Fibroblast of skin of left quadriceps (primary cell): ENCODE measurements at places on chromosomes 6 and 20.

DNA sequence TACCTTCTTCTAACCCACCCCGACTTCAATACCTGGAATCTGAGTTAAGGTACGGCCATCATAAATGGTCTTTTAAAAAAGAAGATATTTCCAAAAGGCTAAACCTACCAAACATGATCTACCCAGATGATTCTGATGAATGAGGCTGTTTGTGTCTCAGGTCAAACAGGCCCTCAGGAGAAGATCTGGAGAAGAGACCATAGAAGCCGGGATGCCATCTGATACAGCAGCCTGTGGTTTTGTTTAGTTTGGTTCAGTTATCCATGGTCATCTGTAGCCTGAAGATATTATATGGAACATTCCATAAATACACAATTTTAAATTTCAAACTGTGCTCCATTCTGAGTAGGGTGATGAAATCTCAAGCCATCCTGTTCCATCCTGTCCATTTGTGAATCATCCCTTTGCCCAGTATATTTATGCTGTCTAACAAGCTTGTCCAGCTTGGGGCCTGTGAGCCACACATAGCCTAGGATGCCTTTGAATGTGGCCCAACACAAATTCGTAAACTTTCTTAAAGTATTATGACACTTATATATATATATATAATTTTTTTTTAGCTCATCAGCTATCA is 4.0 kb upstream of the CAP2 start:
- DNase-seq, result no peak

GRCh38 chr6:105651969-105652368 is 249.1 kb upstream of the PREP start:
- no peak for DNase-seq

DNA sequence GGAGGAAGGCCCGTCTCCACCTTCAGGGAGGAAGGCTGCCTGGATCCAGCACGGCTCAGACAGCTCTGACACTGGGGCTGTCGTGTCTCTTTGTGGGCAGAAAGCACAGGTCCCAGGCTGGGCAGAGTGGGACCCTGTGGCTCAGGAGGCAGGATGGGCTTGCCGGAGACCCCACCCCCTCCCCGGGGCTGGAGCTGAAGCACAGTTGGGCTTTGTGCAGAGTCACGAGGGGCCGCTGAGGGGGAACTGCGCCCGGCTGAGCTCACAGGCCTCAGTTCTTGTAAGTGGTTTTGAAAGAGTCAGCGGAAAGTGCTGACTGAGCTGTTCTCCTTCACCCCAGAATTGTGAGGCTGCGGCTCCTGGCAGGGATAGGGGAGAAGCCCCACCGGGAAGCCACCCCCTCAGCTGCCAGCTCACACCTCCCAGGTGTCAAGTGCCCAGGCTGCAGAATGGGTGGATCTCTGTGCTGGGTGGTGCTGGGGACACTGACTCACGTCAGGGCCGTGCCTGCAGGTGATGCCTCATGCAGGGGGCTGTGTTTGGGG is 145.5 kb upstream of the RNF24 start:
- peak; percentile 30 for DNase-seq

GRCh38 chr6:122035173-122035572 is 364.3 kb upstream of the HSF2 start:
- DNase-seq, result no peak

DNA sequence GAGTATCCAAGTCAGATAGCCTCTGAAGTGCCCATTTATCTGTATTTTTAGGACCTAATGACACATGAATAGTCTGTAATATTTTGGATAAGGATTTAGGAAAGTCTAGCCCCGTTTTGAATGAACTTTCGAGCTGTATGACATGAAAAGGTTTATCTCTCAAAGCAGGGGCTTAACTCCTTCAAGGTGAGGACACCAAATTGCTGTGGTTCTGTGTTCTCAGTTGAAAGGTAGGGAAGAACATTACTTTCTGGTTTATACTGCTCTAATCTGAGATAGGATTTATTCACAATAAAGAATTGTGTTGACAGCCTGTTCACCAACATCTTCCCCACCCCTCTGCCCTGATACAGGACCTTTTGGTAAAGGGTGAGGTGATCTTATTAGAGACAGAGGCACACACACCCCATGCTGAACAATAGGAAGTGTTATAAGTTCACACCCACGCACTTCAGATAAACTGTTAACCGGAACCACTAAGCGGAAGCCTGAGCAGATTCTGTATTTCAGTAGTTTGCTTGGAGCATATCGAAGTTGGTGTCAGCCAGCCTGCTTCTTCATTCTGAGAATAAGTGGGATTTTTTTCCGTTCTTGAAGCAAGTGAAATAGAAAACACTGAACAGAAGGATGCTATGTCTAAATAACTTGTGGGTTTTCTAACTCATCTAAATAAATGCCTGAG is 223.3 kb downstream of the TMEM242 start:
- no peak for DNase-seq

DNA sequence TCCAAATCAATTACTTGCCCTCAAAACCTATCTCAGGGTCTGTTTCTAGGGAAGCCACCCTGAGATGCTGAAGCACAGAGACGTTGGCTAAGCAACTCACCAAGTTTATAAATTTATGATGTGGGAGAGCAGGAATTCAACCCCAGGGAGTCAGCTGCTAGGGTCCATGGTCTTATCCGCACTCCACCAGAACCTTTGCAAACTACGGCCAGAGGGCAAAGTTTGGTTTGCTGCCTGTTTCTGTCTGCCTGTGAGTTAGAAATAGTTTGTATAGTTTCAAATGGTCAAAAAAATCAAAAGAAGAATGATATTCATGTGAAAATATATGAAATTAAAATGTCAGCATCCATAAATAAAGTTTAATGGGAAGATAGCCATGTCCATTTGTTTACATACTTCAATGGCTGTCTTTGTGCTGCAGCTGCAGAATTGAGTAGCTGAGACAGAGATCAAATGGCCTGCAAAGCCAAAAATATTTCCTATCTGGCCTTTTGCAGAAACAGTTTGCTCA is 83.7 kb upstream of the ZFP64 start:
- DNase-seq, result peak; percentile 52

GRCh38 chr20:58839991-58840747 is 10.5 kb downstream of the GNAS-AS1 start:
- DNase-seq, result no peak

GRCh38 chr20:23419995-23420901 is 1.0 kb downstream of the NAPB start:
- DNase-seq, result peak; percentile 31

DNA sequence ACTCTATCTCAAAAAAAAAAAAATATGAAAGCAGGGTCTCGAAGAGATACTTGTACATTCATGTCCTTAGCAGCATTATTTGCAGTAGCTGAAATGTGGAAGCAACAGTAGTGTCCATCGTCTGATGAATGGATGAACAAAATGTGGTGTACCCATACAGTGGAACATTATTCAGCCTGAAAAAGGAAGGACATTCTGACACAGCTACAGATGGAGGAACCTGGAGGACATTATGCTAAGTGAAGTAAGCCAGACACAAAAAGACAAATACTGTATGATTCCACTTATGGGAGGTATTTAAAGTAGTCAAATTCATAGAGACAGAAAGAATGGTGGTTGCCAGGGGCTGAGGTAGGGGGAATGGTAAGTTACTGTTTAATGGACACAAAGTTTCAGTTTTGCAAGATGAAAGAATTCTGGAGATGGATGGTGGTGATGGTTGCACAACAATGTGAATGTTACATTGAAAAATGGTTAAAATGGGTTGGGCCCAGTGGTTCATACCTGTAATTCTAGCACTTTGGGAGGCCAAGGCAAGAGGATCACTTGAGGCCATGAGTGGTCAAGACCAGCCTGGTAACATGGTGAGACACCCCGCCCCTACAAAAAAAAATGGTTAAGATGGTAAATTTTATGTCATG is 11.8 kb upstream of the TULP1 start:
- DNase-seq, result no peak

- DNase-seq, result no peak
Measured at GRCh38 chr20:896501-897025, 19.6 kb downstream of the ANGPT4 start.

GRCh38 chr20:5729348-5729747 is 20.9 kb upstream of the SHLD1 start:
- no peak for DNase-seq

GRCh38 chr6:19669206-19669605 is 168.0 kb upstream of the ID4 start:
- peak; percentile 48 for DNase-seq

DNA sequence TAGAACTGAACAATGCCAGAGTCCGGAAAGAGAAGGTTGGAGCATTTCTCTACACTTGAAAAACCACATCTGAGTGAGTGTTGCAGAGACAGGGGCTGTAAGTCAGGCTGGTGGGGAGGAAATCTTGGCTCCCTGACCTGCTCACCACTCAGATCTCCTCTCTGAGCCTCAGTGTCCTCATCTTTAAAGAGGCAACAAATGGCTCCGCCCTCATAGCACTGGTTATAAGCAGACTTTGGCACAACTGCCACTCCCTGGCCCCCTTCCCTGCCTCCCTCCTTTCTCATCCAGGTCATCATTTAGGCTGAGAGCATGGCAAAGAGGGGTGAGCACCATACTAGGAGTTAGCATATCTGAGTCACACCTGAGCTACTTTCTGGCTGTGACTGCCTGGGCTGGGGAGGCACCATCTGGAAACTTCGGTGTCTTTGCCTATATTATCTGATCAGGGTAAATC is 10.6 kb downstream of the SIRPG start:
- no peak for DNase-seq

- DNase-seq, result no peak
Measured at GRCh38 chr20:62437496-62437895, 10.2 kb upstream of the RBBP8NL start.

DNA sequence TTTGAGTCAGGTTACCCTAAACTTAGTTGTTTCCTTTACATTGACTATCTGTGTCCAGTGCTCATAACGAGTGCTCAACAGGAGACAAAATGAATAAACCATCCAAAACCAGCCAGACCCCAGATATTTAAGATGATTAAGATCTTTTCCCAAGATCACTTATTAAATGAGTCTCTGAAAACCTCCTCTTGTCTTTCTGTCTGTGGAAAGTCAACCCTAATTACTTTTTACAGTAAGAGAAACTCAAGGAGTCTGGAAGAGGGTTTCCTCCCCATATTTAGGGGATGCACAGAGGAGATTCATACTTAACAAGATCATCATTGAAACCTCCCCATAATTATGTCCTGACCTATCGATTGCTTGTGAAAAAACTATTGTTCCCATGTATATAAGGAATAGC is 84.0 kb downstream of the CAP2 start:
- no peak for DNase-seq

- no peak for DNase-seq
Measured at GRCh38 chr6:14729129-14729871, 516.6 kb upstream of the JARID2 start.

DNA sequence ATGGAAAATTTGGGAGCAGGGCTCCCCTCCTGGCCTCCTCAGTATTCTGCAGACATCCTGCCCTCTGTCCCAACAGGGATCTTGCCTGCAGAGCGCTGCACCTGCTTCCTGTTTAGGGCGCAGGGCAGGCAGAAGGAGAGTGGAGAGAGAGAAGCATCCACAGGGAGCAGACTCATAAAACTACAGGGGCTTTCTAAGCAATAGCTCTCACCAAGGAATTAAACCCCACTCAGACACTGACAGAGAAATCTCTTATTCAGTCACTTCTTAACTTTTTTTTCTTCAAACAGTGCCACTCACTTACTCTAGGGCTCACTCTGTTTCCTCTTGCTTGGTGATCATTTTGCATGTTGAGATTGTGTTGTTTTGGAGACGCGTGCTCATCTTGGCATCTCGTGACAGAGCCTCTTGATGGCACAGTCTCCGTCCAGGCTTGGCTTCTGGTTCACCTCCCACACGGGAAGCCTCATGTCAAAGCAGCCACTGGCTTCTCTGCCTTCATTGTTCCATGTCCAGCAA is 153.1 kb upstream of the INSM1 start:
- DNase-seq, result no peak

GRCh38 chr20:44884907-44885391 is 556 bp upstream of the YWHAB start:
- DNase-seq, result no peak

DNA sequence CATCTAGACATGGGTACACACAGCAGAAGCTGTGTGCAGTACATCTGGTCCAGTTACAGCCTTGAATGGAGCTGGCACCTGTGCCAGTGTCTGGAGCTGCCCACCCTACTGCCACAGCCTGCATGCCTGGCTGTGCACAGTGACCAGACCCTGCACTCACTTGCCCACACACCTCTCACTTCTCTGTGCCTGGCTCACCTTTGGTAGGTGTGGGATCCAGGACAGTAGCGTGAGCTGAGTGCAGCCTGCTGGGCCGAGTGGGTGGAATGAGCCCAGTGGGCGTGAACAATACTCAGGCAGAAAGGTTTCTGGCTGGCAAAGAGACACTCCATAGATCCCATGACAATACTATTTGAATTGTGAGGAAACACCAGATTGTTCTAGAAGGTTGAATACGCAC is 839.5 kb upstream of the FLRT3 start:
- no peak for DNase-seq
